ENCODE measurements at places on chromosomes 12 and 14. TPM values are rescaled to one million over a fixed set of nuclear protein-coding genes. Genes with fewer than 3 reads are reported as not detected.

The KLRC3 gene
- 2.3 TPM for total RNA-seq

The POTEM gene
- total RNA-seq, result not detected

The SERPINA12 gene
- not detected for total RNA-seq

The ABHD12B gene
- not detected for total RNA-seq

The ENDOU gene
- total RNA-seq, result not detected

The NR4A1 gene
- total RNA-seq, result 2.9 TPM

The LPAR5 gene
- total RNA-seq, result 2.5 TPM

The FOXM1 gene
- total RNA-seq, result 49.9 TPM

GRCh38 chr12:105741786-105742566 lies 396.8 kb downstream of the NUAK1 start:
- no peak overlapping the region for H3K27ac ChIP-seq
- no peaks in the 10 kb centered on the region for H3K27me3 ChIP-seq
- H3K4me3 ChIP-seq, result no peak overlapping the region
- H3K4me1 ChIP-seq, result peaks cover 8% of the 10 kb centered on the region
- no peaks in the 10 kb centered on the region for H3K36me3 ChIP-seq

DNA sequence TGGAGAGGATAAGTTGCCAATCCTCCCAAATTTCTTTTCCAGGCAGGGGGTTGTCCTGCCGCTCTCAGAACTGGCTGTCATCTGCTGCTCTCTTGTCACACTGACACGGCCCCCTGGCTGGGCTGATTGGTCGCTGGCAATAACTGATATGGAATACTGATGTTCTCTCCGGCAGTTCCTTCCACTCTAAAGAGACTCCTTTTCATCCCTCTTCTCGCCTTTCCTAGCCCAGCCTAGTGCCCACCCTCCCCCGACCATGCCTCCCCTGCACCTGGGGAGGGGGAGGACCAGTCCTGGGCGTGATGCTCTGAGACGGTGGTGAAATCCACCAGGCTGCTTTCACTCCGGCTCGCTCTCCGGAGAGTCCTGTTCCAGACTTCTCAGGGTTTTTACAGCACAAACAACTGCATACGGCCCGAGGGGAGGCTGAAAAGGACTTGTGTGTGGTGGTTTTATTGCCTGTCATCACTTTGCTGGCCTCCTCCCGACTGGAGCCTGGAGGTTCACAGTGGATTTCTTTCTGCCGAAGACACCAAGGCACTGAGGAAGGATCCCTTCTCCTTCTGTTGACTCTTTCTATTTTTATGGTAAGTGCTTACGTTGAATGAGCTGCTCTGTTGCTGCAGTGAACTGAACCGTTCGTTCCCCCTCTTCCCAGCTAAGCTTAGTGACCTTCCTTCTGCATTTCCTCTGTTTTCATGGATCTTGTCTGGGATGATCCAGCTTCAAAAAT lies at the start of gene ANO4:
ANO4 (plus strand) TSS at position 336 of the 733 bp plus-strand sequence. CDS start 107,010 bp downstream, outside the sequence.
- DNase-seq, result no peak
- H3K36me3 ChIP-seq, result peaks cover 6% of the 10 kb centered on the region
- H3K4me3 ChIP-seq, result no peak within 1 kb of the TSS
- peaks cover 5% of the 10 kb centered on the region for H3K4me1 ChIP-seq
- no peak within 1 kb of the TSS for H3K27ac ChIP-seq

- H3K27me3 ChIP-seq, result no peaks in the 10 kb centered on the region
- no peak overlapping the region for H3K4me3 ChIP-seq
- DNase-seq, result no peak
These were observed 15.2 kb downstream of the PTHLH start for GRCh38 chr12:27957366-27957765.

DNA sequence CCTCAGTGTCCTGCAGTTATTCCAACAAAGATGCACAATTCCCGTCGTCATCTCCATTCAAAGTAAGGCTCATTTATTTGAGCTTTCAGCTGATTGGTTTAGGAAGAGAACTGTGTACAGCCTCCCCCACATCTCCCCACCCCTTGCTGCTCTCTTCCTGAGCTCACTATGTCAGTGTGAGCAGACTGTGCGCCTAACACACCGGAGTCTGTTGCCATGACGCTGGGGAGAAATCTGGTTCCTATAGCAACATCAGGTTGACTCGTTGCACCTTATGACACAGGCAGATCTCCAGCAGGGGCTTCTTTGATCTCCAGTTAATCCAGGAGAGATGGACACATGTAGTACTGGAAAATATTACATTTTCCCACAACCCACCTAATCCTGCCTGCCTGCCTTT lies 319.4 kb downstream of the CACNA1C start:
- H3K27me3 ChIP-seq, result peaks cover 11% of the 10 kb centered on the region
- no peak overlapping the region for H3K27ac ChIP-seq

GRCh38 chr14:59705866-59706265 lies 129.3 kb upstream of the CCDC175 start:
- H3K4me1 ChIP-seq, result peaks cover 43% of the 10 kb centered on the region
- no peaks in the 10 kb centered on the region for H3K27me3 ChIP-seq
- no peak for DNase-seq
- H3K4me3 ChIP-seq, result no peak overlapping the region

GRCh38 chr12:3251691-3252090 lies 174.5 kb downstream of the TSPAN9 start:
- H3K36me3 ChIP-seq, result no peaks in the 10 kb centered on the region
- no peak overlapping the region for H3K27ac ChIP-seq
- H3K4me3 ChIP-seq, result no peak overlapping the region
- H3K27me3 ChIP-seq, result no peaks in the 10 kb centered on the region
- H3K4me1 ChIP-seq, result no peaks in the 10 kb centered on the region

- peak overlapping the region; percentile 44 for H3K27ac ChIP-seq
- no peaks in the 10 kb centered on the region for H3K27me3 ChIP-seq
- H3K4me1 ChIP-seq, result peaks cover 34% of the 10 kb centered on the region
- H3K4me3 ChIP-seq, result peak overlapping the region; percentile 22
- peak; percentile 95 for DNase-seq
These were observed 60.2 kb upstream of the FERMT2 start for GRCh38 chr14:53011053-53011462.

DNA sequence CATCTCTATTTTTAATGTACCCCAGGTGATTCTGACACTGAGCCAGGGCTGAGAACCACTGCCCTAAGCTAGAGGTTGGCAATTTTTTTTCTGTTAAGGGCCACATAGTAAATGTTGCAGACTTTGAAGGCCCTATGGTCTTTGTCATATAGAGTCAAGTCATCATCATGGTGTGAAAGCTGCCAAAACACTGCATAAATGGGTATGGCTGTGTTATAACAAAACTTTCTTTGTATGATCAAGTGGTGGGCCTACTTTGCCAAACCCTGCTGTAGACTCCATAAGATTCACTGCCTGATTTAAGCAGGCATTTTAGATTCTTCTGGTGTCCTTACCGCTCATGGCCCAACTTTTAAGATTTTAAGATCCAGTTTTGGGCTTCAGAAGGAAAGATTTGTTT lies 76.8 kb downstream of the CLMN start:
- no peak overlapping the region for H3K4me3 ChIP-seq
- H3K36me3 ChIP-seq, result peaks cover 10% of the 10 kb centered on the region
- no peaks in the 10 kb centered on the region for H3K27me3 ChIP-seq

DNA sequence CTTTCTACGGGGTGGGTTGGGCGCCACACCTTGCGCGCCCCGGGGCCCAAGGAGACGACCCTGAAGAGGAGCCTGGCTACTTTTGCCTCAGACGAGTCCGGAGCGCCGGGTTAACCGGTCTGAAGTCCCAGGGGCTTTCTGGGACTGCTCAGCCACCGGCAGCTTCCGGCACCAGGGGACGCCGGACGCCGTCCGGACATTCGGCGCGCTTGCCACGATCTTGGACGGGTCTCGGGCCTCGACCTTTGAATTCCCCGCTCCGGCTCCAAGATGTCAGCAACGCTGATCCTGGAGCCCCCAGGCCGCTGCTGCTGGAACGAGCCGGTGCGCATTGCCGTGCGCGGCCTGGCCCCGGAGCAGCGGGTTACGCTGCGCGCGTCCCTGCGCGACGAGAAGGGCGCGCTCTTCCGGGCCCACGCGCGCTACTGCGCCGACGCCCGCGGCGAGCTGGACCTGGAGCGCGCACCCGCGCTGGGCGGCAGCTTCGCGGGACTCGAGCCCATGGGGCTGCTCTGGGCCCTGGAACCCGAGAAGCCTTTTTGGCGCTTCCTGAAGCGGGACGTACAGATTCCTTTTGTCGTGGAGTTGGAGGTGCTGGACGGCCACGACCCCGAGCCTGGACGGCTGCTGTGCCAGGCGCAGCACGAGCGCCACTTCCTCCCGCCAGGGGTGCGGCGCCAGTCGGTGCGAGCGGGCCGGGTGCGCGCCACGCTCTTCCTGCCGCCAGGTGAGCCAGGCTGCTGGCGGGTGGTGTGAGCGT lies at the start of gene ACOT4:
ACOT4 (plus strand) TSS at position 184 of the 760 bp plus-strand sequence; CDS start at position 271, 87 bp downstream.
- H3K27me3 ChIP-seq, result no peaks in the 10 kb centered on the region
- H3K27ac ChIP-seq, result no peak within 1 kb of the TSS
- H3K4me1 ChIP-seq, result no peaks in the 10 kb centered on the region

GRCh38 chr12:69906411-69907216 lies 81.6 kb downstream of the MYRFL start:
- no peak overlapping the region for H3K27ac ChIP-seq
- no peak overlapping the region for H3K4me3 ChIP-seq
- no peaks in the 10 kb centered on the region for H3K27me3 ChIP-seq
- no peak for DNase-seq

- no peak for DNase-seq
- H3K4me3 ChIP-seq, result no peak overlapping the region
These were observed 318.9 kb downstream of the SNAPC1 start for GRCh38 chr14:62081012-62081612.

DNA sequence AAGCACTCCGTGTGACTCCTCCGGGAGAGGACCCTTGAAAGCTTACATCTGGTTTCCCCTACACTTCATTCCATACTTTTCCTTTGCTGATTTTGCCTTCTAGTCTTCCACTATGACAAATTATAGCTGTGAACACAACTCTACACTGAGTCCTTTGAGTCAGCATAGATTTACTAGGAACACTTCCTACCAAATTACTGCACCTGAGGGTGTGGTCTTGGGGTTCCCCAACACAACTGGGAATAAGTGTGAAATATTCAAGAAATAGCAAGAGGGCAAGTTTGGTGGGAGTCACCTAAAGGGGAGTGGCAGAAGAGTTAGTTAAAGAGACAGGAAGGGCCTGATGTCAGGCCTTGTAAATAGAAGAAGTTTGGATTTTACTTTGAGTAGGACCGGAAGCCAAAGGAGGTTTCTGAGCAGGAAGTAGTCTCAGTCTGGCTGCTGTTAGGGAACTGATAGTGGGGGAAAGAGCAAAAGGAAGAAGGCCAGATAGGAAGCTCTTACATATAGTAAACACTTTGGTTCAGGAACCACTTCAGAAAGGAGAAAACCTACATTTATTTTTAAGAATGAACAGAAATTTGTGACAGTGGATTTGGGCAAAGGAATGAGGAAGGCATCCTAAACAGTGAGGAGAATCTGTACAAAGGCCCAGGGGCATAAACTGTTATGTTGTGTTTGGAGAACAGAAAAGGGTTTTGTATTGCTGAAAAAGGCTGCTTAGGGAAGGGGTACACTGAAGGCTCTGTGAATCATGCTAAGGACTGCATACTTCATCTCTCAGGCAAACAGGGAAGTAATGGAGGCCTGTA lies 14.2 kb downstream of the SEL1L start:
- H3K36me3 ChIP-seq, result peaks cover 64% of the 10 kb centered on the region
- H3K27ac ChIP-seq, result no peak overlapping the region
- H3K27me3 ChIP-seq, result no peaks in the 10 kb centered on the region
- DNase-seq, result no peak
- peaks cover 8% of the 10 kb centered on the region for H3K4me1 ChIP-seq

- H3K27me3 ChIP-seq, result no peaks in the 10 kb centered on the region
- peak overlapping the region; percentile 52 for H3K27ac ChIP-seq
- H3K4me1 ChIP-seq, result peaks cover 32% of the 10 kb centered on the region
- no peaks in the 10 kb centered on the region for H3K36me3 ChIP-seq
- no peak overlapping the region for H3K4me3 ChIP-seq
These were observed 3.8 kb upstream of the SIVA1 start for GRCh38 chr14:104749111-104749649.

DNA sequence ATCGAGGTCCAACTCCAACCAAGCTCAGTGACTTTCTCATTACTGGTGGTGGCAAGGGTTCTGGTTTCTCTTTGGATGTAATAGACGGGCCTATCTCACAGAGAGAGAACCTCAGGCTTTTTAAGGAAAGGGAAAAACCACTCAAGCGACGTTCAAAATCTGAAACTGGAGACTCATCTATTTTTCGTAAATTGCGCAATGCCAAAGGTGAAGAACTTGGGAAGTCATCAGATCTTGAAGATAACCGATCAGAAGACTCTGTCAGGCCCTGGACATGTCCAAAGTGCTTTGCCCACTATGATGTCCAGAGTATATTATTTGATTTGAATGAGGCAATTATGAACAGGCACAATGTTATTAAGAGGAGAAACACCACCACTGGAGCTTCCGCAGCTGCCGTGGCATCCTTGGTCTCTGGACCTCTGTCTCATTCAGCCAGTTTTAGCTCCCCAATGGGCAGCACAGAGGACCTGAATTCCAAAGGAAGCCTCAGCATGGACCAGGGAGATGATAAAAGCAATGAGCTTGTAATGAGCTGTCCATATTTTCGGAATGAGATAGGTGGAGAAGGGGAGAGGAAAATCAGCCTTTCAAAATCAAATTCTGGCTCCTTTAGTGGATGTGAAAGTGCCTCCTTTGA lies 343.5 kb upstream of the RGS6 start:
- H3K4me1 ChIP-seq, result peaks cover 20% of the 10 kb centered on the region
- H3K4me3 ChIP-seq, result no peak overlapping the region
- H3K36me3 ChIP-seq, result peaks cover 1% of the 10 kb centered on the region
- no peaks in the 10 kb centered on the region for H3K27me3 ChIP-seq
- H3K27ac ChIP-seq, result no peak overlapping the region

GRCh38 chr12:100553936-100554335 lies 19.5 kb upstream of the GAS2L3 start:
- no peak overlapping the region for H3K4me3 ChIP-seq
- H3K4me1 ChIP-seq, result no peaks in the 10 kb centered on the region
- H3K27ac ChIP-seq, result no peak overlapping the region
- DNase-seq, result no peak
- no peaks in the 10 kb centered on the region for H3K27me3 ChIP-seq

DNA sequence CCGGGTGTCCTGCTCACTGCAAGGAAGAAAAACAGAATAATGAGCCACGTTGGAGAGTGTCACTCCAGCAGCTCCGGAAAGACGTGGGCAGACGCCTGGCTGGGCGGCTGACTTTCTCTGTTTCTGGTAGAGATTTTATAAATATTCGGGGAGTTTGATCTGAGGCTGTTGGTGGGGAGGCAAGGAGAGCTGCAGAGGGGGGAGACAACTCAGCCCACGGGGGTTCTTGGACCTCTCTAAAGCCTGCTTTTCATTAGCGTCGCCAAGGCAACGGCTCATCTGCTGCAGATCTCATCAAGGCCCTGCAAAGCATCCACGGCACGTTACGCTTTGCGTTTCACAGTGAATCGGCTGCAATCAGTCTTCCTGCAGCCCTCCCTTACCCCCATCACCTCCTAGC lies 207.2 kb downstream of the ZFP36L1 start:
- H3K4me3 ChIP-seq, result no peak overlapping the region
- DNase-seq, result no peak
- H3K36me3 ChIP-seq, result peaks cover 6% of the 10 kb centered on the region
- H3K4me1 ChIP-seq, result peaks cover 29% of the 10 kb centered on the region
- no peak overlapping the region for H3K27ac ChIP-seq

Measured in MCF 10A (cell line).